ENCODE measurements at places on chromosomes 7 and 10.

GRCh38 chr7:27152816-27153442 lies 546 bp upstream of the HOXA3 start:
- DNase-seq, result no peak

- DNase-seq, result no peak
These were observed 54.1 kb downstream of the NRAP start for GRCh38 chr10:113609704-113610108.

DNA sequence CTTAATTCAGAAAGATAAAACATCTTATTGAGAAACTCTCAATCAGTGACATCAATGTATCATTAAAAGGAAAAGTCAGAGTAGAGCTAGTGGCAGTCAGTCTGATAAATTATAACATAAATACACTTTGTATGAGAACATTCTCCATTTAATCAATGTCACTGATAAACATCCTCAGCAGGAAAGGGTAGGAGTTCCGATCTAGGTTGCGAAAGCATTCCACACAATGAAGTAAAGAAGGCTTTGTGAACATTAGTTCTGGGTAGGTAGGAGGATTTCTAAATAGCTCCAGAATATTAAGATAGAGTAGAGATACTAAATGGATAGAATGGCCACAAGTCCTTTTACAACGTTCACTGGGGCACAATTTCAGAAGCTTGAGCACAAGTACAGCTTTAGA lies 179.7 kb upstream of the MALRD1 start:
- DNase-seq, result no peak

DNA sequence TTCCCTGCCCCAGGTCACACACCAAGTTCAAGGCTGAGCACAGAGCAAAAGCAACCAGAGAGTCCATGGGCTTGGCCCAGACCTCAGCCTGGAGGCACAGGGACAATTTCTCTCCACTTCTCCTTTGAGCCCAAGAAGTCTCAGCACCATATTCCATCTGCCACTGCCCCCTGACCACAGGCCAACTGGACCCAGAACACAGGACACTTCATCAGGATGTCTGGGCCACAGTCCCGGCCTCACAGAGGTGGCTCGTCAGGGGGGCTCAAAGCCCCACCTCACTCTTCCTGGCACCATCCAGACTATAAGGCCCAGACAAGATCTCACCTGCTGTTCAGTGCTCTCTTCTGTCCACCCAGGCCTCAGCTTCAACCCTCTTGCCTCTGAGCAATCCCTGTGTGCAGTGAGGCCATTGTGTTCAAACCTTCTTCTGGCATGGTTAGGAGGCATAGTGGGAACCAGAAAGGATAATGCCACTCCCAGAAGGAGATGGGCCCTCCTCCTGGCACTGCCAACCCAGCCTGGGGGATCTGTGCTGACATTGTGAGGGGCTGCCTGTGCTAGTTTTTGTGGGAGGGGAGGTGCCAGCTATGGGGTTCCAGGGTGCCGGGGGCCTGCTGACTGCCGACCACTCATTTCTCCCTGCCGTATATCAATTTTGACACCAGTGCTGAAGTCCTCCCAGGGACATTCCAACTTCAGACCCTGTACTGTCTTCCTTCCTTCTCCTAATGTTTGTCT lies 49.7 kb upstream of the ANTXRL start:
- no peak for DNase-seq

GRCh38 chr10:67477868-67478267 lies 218.1 kb downstream of the CTNNA3 start:
- no peak for DNase-seq

GRCh38 chr10:28949005-28950004 lies 272.0 kb downstream of the BAMBI start:
- DNase-seq, result no peak

GRCh38 chr10:31383810-31384588 lies 65.0 kb downstream of the ZEB1 start:
- DNase-seq, result no peak

DNA sequence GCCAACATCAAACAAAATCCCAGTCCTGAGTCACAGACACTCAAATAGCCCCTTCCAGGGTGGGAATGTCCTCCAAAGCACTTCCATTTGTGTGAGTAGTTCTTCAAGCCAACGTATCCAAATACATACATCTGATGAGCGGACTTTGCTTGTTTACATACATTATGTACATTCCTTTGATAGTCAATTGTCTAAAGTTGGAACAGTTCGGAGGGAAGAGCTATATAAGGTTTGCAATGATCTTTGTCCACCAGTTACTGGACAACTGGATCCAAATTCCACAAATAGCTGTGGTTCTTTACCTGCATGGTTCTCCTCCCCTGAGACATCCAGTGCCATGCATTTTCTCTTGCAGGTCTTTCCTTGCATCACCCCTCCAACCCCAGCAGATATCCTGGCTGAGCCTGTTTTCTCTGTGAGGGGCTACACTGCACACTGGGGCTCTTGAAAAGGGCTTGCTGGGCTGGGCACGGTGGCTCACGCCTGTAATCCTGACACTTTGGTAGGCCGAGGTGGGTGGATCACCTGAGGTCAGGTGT lies 4.7 kb upstream of the MGMT start:
- no peak for DNase-seq

DNA sequence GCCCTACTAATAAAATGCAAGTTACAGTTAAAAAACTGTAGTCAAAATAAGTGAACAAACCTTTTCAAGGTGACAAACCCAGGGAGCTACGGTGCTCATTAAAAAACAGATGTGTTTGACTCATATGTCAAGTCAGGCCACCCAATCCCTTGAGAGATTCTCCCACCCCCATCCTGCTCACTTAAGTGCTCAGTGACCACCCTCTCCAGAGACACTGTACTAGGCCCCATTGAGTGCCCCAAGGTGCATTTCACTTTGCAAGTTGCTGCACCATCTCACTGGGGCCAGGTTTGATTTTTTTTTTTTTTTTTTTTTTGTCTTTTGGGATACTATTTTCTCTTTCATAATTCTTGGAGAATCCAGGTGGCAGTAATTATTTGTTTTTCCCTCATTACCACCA lies 1.9 kb downstream of the ERV3-1 start:
- no peak for DNase-seq

- DNase-seq, result no peak
These were observed 169.5 kb upstream of the SVIL start for GRCh38 chr10:29804025-29804852.

DNA sequence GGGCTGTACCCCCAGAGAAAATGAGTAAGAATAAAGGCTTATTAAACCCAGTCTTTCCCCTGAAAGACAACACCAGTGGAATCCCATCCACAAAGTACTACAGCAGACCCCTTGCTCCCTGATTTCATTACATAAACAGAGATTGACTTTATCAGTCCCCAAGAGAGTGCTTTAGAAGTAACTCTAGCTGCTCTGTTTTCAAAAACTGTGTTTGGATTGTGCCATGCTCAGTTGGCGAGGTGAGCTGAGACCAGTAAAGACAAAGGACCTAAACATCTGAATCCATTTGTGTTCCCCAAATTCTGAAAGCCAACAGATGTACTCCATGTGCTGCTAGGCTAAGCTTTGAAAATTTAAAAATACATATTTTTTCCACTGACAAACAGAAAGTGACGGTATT lies 127.0 kb downstream of the ATE1 start:
- peak; percentile 61 for DNase-seq

Data from NCI-H2171 (cell line).